ENCODE measurements at places on chromosomes 13 and 19. TPM values are rescaled to one million over a fixed set of nuclear protein-coding genes. Genes with fewer than 3 reads are reported as not detected.

DNA sequence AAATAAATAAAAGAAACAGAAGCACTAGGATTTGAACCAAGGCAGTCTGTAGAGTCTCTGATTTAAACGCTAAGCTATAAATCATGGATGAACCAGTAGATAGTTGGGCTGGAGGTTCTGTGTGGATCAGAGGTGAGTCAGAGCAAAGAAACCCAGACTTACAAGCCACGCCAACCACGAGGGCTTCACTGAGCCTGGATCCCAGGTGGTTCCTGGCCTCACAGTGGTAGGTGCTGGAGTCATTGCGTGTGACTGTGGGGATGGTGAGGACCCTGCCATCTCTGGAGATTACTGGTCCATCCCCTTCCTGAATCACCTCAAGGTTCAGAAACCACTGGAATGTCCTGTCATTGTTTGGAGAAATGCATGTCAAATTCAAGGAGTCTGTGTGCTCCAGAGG, 19.3 kb upstream of the CEACAM20 start:
- H3K4me3 ChIP-seq = no peak overlapping the region
- H3K27ac ChIP-seq = no peak overlapping the region
- DNase-seq = no peak
- no peaks in the 10 kb centered on the region for H3K4me1 ChIP-seq
- H3K27me3 ChIP-seq = peaks cover 6% of the 10 kb centered on the region
- no peaks in the 10 kb centered on the region for H3K36me3 ChIP-seq

- no peaks in the 10 kb centered on the region for H3K4me1 ChIP-seq
- H3K27me3 ChIP-seq = peaks cover 3% of the 10 kb centered on the region
- peaks cover 4% of the 10 kb centered on the region for H3K36me3 ChIP-seq
- H3K27ac ChIP-seq = no peak overlapping the region
- no peak for DNase-seq
Observed at GRCh38 chr19:7545904-7546303, 10.4 kb downstream of the PNPLA6 start.

GRCh38 chr13:32426191-32426989, 1.5 kb downstream of the N4BP2L1 start:
- H3K36me3 ChIP-seq = peaks cover 7% of the 10 kb centered on the region
- no peak for DNase-seq
- peaks cover 7% of the 10 kb centered on the region for H3K4me1 ChIP-seq
- no peak overlapping the region for H3K27ac ChIP-seq

- H3K36me3 ChIP-seq = no peaks in the 10 kb centered on the region
- peaks cover 21% of the 10 kb centered on the region for H3K27me3 ChIP-seq
- H3K27ac ChIP-seq = no peak overlapping the region
- DNase-seq = peak; percentile 63
- peak overlapping the region; percentile 77 for H3K4me3 ChIP-seq
Observed at GRCh38 chr19:45767881-45768654, 984 bp downstream of the SIX5 start.

- peak overlapping the region; percentile 38 for H3K27ac ChIP-seq
- no peak overlapping the region for H3K4me3 ChIP-seq
Observed at GRCh38 chr13:91946498-91947070, 548.2 kb downstream of the GPC5 start.

- H3K27ac ChIP-seq = no peak overlapping the region
- H3K27me3 ChIP-seq = peaks cover 4% of the 10 kb centered on the region
- no peak for DNase-seq
- no peaks in the 10 kb centered on the region for H3K36me3 ChIP-seq
Observed at GRCh38 chr13:109565877-109566276, 220.5 kb downstream of the IRS2 start.

C1QTNF9B gene
- total RNA-seq = not detected

Data from glutamatergic neuron (in vitro differentiated cells).